Naive thymus-derived CD4-positive, alpha-beta T cell (primary cell): ENCODE measurements at places on chromosomes 1 and 21. TPM values are rescaled to one million over a fixed set of nuclear protein-coding genes. Genes with fewer than 3 reads are reported as not detected.
A peak's percentile ranks its signal among the peaks of the same experiment; 100 is the strongest.

DNA sequence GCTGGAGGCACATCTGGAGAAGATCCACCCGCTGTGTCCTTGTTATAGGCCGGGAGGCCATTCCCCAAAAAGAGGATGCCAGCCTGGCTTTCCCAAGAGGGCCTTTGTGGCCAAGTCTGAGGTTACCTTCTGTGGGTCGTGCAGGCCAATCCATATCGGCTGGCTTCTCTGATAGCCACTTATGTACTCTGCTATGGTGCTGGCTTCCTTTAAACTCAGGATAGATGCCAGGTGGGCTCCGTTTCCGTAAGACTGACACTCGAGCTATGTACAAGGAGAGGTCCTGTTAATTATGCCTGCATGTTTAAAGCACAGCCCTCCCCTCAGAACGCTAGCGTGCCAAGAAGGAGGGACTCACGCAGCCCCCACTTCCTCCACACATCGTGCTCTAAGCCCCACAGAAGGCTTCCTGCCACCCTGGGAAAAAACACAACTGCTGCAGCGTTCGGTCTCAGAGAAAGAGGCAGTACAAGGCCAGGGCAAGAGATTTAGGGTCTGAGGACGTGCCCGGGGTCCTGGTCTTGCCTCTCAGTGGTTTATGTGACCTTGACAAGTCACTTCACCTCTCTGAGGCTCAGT is 11.6 kb downstream of the REG4 start:
- H3K27ac ChIP-seq = peak overlapping the region; percentile 47
- no peaks in the 10 kb centered on the region for H3K4me1 ChIP-seq
- H3K4me3 ChIP-seq = no peak overlapping the region
- H3K27me3 ChIP-seq = no peaks in the 10 kb centered on the region

The PPFIA4 gene
- polyA plus RNA-seq = not detected

GRCh38 chr1:110494522-110495406 is 24.2 kb downstream of the KCNA10 start:
- no peak for DNase-seq
- no peak overlapping the region for H3K27ac ChIP-seq
- H3K36me3 ChIP-seq = no peaks in the 10 kb centered on the region
- no peaks in the 10 kb centered on the region for H3K4me1 ChIP-seq
- H3K27me3 ChIP-seq = no peaks in the 10 kb centered on the region

DNA sequence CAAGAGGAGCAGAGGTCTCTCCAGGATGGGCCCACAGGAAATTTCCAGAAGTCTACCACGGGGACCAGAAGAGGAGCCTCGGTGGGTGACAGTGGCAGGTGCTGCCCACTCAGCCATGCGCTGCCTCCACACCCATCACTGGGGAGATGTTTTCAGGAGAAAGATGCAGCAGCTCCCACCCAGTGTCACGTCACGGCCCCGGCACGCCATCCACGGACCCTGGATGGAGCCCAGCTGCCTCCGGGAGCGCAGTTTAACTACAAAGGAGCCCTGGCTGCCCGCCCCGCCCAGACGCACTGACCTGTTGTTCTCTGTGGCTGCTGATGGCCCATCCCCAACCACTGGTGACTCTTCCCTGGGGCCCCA is 6.8 kb downstream of the TSPEAR start:
- no peak overlapping the region for H3K27ac ChIP-seq
- no peak for DNase-seq
- H3K27me3 ChIP-seq = peaks cover 8% of the 10 kb centered on the region
- H3K4me3 ChIP-seq = no peak overlapping the region

- DNase-seq = no peak
- no peaks in the 10 kb centered on the region for H3K27me3 ChIP-seq
- no peak overlapping the region for H3K4me3 ChIP-seq
- H3K27ac ChIP-seq = no peak overlapping the region
Measured at GRCh38 chr1:24584171-24584647, 28.3 kb downstream of the NCMAP start.

The HSD3B1 gene
- polyA plus RNA-seq = not detected

- no peaks in the 10 kb centered on the region for H3K36me3 ChIP-seq
- H3K4me3 ChIP-seq = no peak within 1 kb of the TSS
- no peak within 1 kb of the TSS for H3K27ac ChIP-seq
- peaks cover 9% of the 10 kb centered on the region for H3K27me3 ChIP-seq
- DNase-seq = no peak
Measured at GRCh38 chr1:170664093-170664827, at the start of gene PRRX1. PRRX1 (plus strand) TSS chr1:170664131; CDS start chr1:170664219, 88 bp downstream.

GRCh38 chr1:111754984-111755330 is 744 bp upstream of the DDX20 start:
- H3K4me1 ChIP-seq = peaks cover 4% of the 10 kb centered on the region
- H3K27ac ChIP-seq = peak overlapping the region; percentile 92
- peaks cover 7% of the 10 kb centered on the region for H3K36me3 ChIP-seq
- no peaks in the 10 kb centered on the region for H3K27me3 ChIP-seq

DNA sequence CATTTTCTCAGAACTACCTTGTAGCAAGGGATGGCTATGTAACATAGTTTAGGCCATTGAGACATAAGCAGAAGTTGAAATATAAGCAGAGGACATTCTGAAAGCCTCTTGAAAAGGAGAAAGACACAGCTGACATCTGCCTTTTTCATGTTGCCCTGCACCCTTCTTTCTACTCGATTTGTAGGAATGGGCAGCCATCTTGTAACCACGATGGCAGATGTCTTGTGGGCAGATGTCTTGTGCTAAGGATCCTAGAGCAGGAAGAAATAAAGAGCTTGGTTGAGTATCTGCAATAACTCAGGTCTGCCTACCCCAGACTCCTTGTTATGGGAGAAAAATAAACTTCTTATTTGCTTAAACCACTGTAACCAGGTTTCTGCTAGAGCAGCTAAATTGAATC is 351.0 kb downstream of the PDE4B start:
- H3K4me1 ChIP-seq = no peaks in the 10 kb centered on the region
- no peak overlapping the region for H3K27ac ChIP-seq
- no peaks in the 10 kb centered on the region for H3K27me3 ChIP-seq
- DNase-seq = no peak

- H3K4me3 ChIP-seq = no peak overlapping the region
- no peak for DNase-seq
- H3K36me3 ChIP-seq = no peaks in the 10 kb centered on the region
- peaks cover 11% of the 10 kb centered on the region for H3K4me1 ChIP-seq
- no peak overlapping the region for H3K27ac ChIP-seq
Measured at GRCh38 chr1:113977906-113978305, 1.4 kb upstream of the OLFML3 start.

GRCh38 chr1:18764362-18764761 is 95.1 kb downstream of the TAS1R2 start:
- no peaks in the 10 kb centered on the region for H3K36me3 ChIP-seq
- no peak for DNase-seq
- no peak overlapping the region for H3K27ac ChIP-seq
- H3K27me3 ChIP-seq = no peaks in the 10 kb centered on the region

- H3K27ac ChIP-seq = no peak overlapping the region
- DNase-seq = no peak
- no peaks in the 10 kb centered on the region for H3K36me3 ChIP-seq
- H3K4me1 ChIP-seq = peaks cover 72% of the 10 kb centered on the region
- H3K27me3 ChIP-seq = no peaks in the 10 kb centered on the region
- H3K4me3 ChIP-seq = no peak overlapping the region
Measured at GRCh38 chr1:101259744-101260148, 22.9 kb downstream of the S1PR1 start.

- no peak for DNase-seq
- H3K27me3 ChIP-seq = no peaks in the 10 kb centered on the region
- no peaks in the 10 kb centered on the region for H3K4me1 ChIP-seq
Measured at GRCh38 chr1:154539486-154540483, 18.7 kb downstream of the UBE2Q1 start.

DNA sequence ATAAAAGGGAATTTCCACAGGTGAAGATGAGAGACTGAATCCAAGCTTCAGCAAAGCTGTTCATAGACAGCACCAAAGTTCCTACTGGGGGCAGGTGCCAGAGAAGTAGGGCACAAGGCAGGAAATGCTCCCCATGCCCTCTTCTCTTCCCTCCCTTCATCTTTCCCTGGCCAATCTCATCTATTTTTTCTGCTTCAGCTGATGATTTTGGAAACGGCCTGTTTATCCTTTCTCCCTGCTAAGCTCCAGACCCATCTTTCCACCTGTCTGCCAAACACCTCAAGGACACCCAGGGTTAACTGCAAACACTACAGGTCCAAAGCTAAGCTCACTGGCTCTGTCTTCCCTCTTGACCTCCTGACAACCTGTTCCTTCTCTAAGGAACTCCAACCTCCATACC is 18.1 kb downstream of the KCND3 start:
- H3K4me3 ChIP-seq = no peak overlapping the region
- H3K36me3 ChIP-seq = no peaks in the 10 kb centered on the region
- no peaks in the 10 kb centered on the region for H3K4me1 ChIP-seq

- no peak overlapping the region for H3K27ac ChIP-seq
- no peaks in the 10 kb centered on the region for H3K36me3 ChIP-seq
- no peaks in the 10 kb centered on the region for H3K27me3 ChIP-seq
Measured at GRCh38 chr1:60331647-60332046, 258.1 kb upstream of the C1orf87 start.

GRCh38 chr1:77513839-77514763 is 168.4 kb downstream of the ZZZ3 start:
- peaks cover 16% of the 10 kb centered on the region for H3K36me3 ChIP-seq
- H3K27me3 ChIP-seq = no peaks in the 10 kb centered on the region
- DNase-seq = no peak
- H3K4me3 ChIP-seq = no peak overlapping the region
- no peaks in the 10 kb centered on the region for H3K4me1 ChIP-seq
- H3K27ac ChIP-seq = no peak overlapping the region

The SPRR2A gene
- polyA plus RNA-seq = not detected

The CD5L gene
- polyA plus RNA-seq = not detected

The EVI5 gene
- polyA plus RNA-seq = 0.33 TPM

- no peaks in the 10 kb centered on the region for H3K27me3 ChIP-seq
- no peak for DNase-seq
- H3K27ac ChIP-seq = no peak overlapping the region
- no peak overlapping the region for H3K4me3 ChIP-seq
- peaks cover 6% of the 10 kb centered on the region for H3K4me1 ChIP-seq
Measured at GRCh38 chr1:19640363-19641316, 3.5 kb upstream of the NBL1 start.

GRCh38 chr1:220732621-220733020 is 15.5 kb upstream of the MTARC2 start:
- H3K36me3 ChIP-seq = no peaks in the 10 kb centered on the region
- H3K4me3 ChIP-seq = peak overlapping the region; percentile 20
- no peak overlapping the region for H3K27ac ChIP-seq
- H3K4me1 ChIP-seq = peaks cover 14% of the 10 kb centered on the region

GRCh38 chr1:201653883-201654282 is 115.0 kb downstream of the NAV1 start:
- no peak overlapping the region for H3K4me3 ChIP-seq
- no peak overlapping the region for H3K27ac ChIP-seq
- no peaks in the 10 kb centered on the region for H3K4me1 ChIP-seq
- no peaks in the 10 kb centered on the region for H3K27me3 ChIP-seq
- DNase-seq = no peak

DNA sequence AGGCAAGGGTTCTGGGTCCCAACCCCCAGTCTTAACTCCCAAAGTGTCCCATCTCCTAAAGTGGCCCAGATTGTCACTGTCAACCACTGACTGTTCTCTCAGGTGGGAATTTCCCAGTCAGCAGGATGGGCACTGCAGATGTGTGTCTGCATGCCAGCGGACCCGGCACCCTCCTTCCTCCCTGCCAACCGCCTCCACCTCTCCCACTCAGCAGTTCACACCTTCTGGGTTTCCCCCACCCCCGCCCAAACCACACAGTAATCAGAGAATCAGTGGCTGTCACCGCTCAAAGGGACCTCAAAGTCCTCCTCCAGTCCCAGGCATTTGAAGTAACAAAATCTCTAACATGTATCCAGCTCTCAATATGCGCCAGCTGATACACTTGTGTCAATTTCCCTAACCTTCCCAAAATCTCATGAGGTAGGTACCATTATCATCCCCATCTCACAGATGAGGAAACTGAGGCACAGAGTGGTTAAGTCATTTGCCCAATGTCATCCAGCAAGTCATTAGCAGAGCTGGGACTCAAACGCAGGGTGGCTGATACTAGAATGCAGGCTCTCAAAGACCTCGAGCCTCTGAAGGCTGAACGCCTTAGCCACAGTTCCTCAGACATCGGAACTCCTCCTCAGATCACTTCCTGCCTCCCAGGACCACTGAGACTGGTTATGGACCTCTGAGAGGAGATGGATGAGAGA is 4.8 kb downstream of the RUNX3 start:
- peak overlapping the region; percentile 91 for H3K4me3 ChIP-seq
- H3K4me1 ChIP-seq = peaks cover 68% of the 10 kb centered on the region
- no peaks in the 10 kb centered on the region for H3K27me3 ChIP-seq
- peaks cover 18% of the 10 kb centered on the region for H3K36me3 ChIP-seq
- peak; percentile 75 for DNase-seq

The COL6A1 gene
- 2.4 TPM for polyA plus RNA-seq
